ENCODE measurements at places on chromosomes 7 and 10.

- DNase-seq = no peak
These were observed 41.4 kb upstream of the ADO start for GRCh38 chr10:62763155-62763554.

- peak; percentile 24 for DNase-seq
These were observed 5.7 kb downstream of the GLRX3 start for GRCh38 chr10:130141878-130142277.

GRCh38 chr10:119353421-119353820 lies 146.1 kb downstream of the GRK5 start:
- no peak for DNase-seq

DNA sequence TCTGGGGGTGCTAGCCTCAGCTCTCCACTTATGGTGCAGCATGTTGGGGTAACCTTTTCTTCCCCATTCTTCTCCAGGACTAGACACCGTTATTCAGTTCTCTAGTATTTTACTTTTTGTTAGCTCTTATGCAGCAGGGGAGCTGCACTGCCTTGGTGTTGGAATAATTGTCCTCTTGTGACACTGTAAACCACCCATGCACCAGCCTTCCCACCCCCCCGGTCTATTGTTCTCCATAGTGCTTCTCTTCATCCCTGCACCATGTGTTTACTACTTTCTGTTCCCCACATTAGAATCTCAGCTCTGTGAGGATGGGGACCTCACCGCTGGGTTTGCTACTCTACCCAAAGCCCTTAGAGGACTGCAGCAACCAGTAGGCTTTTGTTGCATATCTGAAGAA lies 230.7 kb downstream of the RPS24 start:
- no peak for DNase-seq

GRCh38 chr10:71232089-71232998 lies 20.0 kb downstream of the UNC5B start:
- DNase-seq = no peak

DNA sequence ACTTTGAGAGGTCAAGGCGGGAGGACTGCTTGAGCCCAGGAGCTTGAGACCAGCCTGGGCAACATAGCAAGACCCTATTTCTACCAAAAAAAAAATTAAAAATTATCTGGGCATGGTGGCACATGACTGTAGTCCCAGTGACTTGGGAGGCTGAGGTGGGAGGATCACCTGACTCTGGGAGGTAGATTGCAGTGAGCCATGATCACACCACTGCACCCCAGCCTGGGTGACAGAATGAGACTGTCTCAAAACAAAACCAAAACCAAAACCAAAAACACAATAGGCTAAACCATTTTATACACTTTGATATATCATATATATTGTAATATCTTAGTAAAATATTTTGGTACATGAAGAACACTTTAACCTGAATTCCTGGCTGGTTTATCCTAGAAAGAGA lies 101.6 kb downstream of the RAPGEF5 start:
- peak; percentile 20 for DNase-seq

DNA sequence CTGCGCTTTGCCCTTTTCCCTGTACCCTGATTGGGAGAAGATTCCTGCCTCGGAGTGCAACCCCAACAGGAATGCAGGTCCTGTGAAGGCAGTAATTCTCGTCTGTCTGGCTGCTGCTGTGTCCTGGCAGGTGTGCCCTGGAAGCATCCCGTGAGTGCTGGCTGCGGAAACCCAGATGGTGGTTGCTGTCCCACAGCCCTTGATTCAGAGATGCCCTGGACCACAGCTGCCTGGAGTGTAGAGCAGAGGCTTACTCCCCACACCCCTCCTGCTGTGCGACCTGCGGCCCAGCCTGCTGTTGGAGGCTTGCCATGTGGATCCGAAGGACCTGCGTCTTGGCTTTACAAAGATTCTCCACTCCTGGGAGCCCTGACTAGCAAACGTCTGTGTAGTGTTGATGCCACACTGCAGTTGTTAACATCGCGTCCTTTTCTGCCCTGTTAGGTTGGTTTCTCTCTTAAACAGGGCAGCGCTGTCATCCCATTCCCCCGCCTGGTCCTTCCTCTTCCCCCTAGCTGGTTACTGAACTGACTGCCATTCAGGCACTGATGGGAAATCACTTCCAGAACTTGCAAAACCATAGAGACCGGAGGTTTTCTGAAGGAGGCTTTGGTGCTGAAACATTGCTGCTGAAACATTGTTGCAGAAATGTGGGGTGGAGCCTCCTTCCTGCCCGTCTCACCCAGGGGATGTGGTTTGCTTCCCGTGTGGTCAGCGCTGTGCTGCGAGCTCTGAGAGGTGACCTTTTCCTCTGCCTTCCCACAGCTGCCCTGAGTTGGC lies 53.3 kb downstream of the DNAJB6 start:
- DNase-seq = no peak

- DNase-seq = no peak
These were observed 68.0 kb upstream of the KLF6 start for GRCh38 chr10:3853016-3853415.

- no peak for DNase-seq
These were observed 291.6 kb upstream of the PPP2R2D start for GRCh38 chr10:131609176-131609575.

DNA sequence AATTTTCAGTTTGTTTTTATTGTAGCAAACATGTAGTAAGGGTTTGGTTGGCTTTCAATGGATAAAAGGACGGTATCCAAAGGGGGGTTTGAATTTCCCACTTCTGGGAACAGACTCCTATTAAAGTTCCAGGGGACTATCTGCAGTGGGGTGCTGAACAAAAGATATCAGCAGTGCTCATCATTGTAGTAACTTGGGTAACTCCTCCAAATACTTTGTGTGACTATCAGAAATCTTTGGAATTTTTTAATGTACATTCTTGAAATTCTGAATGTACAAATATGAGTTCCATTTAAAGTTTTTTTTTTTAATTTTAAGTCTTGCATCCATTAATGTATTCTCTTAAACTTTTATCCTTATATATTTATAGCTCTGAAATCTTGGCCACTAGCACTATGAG lies 42.1 kb downstream of the CYP51A1 start:
- DNase-seq = no peak

- no peak for DNase-seq
These were observed 8.2 kb downstream of the CLRN3 start for GRCh38 chr10:127884501-127884900.

DNA sequence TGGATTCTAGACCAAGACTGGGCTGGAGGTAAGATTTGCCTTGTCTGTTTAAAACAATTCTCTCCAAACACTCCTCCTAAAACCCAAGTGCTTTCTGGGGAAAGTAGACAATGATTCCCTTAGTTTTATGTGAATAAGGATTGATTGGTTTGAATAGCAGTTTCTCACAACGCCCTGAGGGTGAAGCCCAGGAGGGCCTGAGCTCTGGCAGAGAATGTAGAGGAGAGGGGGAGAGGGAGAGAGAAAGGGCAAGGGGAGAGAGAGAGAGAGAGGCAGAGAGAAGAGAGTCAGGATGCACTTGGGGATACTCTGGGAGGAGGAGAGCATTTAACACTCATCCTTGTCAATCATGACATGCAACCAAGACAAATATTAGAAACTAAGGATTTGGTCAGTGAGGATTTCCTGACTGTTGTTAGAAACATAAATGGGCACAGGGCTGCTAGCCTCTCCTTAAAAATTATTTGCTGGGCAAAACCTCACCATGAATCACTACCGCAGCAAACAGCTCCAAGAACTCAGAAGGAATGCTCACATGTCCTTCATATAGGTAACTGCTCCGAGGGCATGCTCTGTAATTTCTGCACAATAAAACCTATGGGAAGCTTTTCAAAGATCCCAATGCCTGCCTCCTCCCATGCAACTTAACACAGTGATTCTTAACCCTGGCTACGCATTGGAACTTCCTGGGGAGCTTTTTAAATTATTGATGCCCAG lies 55.2 kb upstream of the RAPGEF5 start:
- no peak for DNase-seq

DNA sequence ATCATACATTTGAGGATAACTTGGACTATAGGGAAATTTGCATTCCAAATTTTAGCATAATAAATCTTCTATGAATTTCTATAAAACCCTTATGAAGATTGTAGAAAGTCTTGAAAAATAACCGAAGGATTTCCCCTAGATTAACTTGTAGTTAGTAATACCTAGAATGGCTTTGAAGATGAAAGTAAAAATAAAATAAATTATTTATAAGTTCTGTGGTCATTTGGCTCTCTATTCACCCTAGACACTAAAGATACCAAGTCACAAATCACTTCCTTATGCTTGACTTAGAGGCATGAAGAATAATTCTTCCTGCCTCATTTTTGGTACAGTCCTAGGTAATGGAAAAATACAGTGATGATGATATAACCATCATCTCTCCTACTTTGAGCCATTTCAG lies 79.3 kb downstream of the CSTF2T start:
- DNase-seq = no peak

DNA sequence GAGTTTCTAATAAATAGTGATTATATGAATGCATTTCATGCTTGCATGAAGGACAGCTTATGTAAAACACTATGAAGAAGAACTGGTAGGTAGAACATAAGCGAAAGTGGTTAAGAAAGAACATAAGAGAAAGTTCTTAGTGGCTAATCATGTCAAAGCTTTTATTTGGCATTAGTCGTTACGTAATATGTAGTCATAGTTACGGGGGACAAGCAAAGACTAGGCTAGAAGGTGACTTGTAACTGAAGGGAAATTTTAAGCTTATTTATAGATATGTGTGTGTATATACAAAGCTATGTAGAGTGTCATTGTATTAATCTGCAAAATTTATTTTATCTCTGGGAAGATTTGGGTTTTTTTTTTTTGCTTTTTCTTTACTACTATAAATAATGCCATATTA lies 36.9 kb downstream of the CAPZA2 start:
- DNase-seq = no peak

DNA sequence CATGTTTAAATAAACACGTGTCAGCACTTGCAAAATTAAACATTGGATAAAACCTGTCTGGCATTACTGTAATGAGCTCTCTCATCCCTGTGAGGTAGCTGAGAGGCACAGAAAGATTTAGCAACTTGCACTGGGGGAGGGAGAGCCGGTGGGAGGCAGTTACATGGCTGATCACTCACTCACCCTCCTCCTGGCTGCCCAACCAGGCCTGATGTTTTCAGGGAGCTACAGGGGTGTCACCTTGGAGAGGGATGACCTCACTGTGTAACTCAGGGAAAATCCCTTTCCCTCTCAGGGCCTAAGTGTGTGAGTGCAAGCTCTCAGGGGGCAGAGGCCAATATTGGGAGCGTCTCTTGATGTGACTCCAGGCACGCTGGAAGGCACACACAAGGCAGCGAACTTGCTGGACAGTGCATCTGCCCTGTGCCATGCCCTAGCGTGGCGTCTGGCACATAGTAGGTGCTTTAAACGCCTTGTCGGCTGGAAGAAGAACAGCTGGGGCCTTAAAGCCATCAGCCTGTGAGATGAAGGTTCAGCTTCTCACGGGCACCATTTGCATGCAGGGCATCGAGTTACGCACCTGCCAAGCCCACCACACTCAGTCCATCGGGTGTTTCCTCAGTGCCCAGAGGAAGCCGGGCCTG lies 51.1 kb downstream of the ELFN1 start:
- no peak for DNase-seq

- no peak for DNase-seq
These were observed 25.1 kb upstream of the LAMB1 start for GRCh38 chr7:108028111-108028510.

DNA sequence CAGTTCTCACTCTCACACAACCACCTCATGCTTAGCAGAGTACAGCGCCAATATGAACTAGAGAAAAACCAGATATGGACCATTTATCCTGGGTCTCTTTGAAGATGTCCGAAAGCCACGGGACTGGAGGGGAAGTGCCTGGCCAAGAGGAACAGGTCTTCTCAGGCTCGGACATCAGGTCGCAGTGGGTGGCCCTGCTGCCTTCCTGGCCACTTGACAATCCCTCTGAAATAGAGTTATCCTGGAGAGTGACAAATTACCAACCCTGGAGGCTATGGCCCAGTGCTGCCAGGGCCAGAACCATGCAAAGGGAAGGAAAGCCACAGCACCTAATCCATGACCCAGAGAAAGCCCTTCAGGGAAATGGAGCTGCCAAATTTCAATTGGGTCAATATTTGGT lies 646.8 kb upstream of the NRP1 start:
- no peak for DNase-seq

- no peak for DNase-seq
These were observed 32.7 kb downstream of the LDB3 start for GRCh38 chr10:86700851-86701617.

GRCh38 chr7:25068502-25069213 lies 56.4 kb downstream of the CYCS start:
- DNase-seq = no peak

DNA sequence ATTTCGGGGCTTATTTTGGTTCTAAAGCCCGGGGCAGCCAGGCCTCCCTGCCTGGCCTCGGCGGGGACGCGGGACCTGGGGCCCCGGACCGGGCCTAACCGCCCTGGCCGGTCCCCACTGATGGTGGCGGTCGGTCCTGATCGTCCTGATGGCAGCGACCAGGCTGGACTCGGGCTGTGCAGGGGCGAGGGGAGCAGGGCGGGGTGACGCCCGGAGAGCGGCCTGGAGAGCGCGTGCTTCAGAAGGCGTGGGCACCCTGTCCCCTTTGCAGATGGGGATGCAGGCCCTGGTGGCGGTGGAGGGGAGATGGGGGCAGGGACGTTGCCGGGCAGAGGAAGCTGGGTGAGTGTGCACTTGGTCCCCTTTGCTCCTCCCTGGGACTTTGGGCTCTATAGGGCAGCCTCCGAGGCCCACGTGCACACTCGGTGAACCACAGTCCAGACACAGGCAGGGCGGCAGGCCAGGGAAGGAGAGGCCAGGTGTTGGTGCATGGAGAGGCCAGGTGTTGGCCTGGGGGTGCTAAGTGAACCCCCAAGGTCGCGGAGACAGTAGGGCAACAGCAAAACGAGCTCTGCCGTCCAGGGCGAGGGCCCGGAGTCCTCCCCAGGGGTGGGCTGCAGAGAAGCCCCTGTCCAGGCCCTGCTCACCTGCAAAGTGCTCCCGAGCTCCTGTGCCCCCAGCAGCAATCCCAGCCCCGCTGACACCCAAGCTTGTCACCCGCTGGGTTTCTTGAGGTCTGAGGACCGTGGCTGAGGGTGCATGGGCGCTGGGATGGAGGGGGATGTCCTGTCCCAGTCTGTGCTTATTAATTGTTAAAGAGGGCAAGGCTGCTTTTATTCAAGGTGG lies 42.4 kb upstream of the FAM20C start:
- peak; percentile 56 for DNase-seq

DNA sequence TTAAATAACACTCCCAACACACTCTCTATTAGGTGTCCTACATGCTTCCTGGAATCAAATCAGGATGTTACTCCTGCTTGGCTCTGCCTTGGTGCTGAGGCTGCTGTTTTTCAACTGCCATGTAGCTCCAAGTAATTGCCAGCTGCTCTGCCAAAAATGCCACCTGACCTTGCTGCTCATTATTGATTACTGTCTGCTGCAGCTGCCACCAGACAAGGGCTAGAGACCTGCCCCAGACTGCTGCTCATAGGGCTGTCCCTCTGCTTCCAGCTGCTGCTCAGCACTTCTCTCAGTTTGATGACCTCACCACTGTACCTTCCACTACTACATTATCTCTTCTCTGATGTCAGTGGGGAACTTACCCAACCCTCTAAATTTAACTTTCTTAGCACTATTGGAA lies 102.5 kb downstream of the PCLO start:
- no peak for DNase-seq

Measured in stimulated activated CD4-positive, alpha-beta T cell treated with anti-CD3 and anti-CD28 coated beads, Interleukin-15, amount 100 ng/mL, for 24 hours (primary cell).